Fibroblast of villous mesenchyme (primary cell): ENCODE measurements at places on chromosomes 6 and 20.

DNA sequence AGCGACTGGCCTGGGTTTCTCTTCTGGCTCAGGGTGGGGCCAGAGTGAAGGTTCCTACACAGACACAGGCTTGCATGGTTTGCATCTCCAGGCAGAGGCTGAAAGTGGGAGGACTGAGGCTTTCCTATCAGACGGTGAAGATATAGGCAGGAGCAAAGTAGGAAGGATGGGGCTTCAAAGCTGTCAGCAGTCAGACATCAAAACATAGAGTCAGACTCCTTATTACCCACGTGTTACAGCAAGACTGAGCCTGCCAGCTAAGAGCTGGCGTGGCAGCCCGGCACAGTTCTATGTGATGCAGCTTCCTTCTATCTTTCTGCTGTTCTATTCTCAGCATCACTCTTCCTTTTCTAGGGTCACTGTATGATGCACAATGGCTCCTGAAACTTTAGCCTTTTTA, 445.1 kb downstream of the DOK5 start:
- no peak for DNase-seq

DNA sequence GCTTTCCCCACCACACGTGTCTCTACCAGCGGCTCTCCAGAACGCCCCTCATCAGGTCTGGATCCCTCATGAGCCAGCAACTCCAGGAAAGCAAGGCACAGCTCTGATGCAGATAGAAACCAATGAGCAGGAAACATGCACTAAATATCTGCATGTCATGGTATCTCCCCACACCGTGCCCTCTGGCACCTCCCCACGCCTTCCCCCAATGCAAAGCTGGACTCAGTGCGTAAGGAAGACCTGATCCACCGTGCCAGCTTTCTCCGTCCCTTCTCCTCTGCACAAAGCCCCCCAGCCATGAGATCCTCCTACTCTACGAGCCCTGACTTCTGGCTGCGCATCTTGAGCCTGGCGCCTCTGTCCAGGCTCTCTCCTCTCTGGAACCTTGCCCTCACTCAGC, 9.4 kb downstream of the PDE10A start:
- DNase-seq, result no peak

DNA sequence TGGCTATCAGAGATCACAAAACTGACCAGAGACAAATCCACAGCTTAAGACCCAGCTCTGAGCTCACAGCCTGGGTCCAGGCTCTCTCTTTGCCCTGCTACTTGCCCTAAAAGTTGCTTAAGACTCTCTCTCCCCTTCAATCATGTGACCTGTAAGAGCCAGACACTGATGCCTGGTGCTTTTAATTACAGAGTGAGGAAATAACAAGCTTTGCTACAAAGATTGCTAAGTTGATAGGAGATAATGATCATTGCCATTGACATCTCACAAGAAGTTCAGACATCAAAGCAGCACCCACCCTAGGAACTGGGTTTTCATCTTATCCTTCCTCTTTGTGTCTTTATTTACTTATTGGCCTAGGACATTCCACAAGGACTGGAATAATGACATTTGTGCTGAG, 125.9 kb upstream of the CD93 start:
- peak; percentile 18 for DNase-seq

GRCh38 chr6:2215342-2215741, 30.1 kb downstream of the GMDS start:
- no peak for DNase-seq

DNA sequence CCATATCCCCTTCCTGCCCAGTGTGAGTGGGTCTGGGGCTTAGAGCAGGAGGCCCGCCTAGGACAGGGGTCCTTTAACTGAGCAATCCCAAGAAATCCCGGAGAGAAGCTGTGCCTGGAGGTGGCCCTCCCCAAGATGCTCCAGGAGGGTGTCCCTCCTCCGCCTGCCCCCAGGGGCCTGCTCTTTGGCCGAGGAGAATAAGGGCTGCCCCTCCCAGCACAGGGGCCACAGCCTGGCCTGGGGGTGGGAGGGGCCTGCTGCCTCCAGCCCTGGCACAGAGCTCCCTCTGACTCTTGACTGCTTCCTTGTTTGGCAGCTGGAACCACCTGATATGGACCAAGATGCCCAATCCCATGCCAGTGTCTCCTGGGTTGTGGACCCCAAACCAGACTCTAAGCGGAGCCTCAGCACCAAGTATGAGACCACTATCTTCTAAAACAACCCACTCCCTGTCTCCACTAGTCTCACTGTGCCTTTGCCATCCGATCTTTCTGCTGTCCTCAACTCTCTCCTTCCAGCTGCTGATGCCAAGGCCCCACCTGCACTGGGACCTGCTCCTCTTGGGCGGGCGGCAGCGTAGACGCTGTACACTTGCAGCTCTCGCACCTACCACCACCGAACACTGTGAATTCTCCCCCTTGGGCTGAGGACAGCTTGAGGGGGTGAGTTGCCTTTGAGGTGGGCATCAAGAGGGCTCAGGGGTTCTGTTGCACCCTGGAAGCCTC, 54.3 kb downstream of the TCP11 start:
- no peak for DNase-seq

DNA sequence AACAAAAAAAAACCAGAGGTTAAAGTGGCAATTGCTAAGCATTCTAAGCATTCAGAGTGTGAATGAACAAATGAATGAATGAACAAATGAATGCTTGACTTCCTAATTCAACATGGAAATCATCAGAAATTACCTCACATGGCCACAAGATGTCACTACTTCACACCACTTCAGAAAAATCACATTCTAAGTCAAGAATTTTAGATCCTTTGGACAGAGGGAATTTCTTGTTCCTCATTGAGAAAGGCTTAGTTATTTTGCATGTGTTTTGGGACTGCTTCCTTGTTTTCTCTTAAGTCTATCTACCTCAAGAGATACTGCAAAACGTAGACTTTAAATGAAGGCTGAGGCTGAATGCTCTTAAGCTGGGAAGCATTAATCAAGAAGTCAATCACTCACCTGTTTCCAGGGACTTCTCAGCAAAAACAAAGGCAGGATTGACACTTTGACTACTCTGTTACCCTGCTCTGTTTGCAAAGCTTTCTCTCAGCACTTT, 120.2 kb downstream of the MBOAT1 start:
- peak; percentile 61 for DNase-seq
